ENCODE measurements at places on chromosomes 7 and 10.

DNA sequence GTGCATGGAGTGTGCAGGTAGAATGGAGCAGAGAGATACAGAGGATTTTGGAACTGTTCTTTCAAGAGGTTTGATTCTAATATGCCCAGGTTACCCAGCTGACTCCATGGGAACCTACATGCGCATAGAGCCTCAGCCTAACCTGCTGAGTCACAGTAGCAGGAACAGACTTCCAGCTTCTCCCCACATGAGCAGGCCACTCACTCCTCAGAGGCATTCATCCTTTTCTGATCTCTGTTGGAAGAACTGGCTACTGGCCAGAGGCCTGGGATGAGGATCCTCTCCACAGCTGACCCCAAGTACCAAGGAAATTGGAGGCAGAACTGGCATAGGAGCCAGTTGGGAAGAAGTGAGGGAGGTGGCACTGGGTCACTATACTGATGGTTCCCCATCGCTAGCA, 17.9 kb upstream of the CCSER2 start:
- no peak for DNase-seq

DNA sequence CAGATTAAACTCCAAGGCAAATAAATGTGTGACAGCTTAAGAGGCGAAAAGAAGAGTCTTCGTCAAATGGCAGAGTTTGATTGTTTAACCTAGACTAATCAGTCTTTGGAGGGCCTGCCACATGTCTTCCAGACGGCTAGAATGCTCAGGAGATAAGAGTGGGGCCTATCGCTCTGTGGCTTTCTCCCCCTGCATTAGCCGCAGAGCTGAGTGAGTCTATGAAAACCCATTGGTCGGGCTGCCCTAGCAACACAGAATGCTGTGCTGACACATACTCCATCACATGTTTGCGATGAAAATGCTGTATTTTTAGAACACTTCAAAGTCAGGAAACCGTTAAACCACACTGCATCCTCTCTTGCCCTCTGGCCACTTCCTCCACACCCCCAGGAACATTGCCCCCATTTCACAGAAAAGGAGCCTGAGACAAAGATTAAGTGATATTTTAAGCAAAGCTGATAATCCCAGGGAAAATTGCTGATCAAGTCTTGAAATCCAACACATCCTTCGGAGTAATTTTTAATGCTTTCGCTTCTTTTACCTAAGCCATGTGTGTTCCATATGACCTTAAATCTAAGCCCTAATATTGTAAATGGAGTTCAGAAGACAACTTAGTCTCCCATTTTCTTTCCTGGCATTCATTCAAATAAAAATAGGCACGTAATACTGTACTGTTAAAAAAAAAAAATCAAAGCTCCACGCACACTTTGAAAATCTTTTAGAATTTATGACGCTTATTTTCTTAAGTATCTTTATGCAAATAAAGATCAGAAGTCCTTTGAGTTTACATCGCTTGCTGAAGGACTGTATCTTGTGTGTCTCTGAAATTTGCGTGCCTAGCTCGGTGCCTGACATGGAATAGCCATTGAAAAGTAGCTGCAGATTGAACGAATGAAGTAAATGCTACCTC, 161.2 kb downstream of the CELF2 start:
- no peak for DNase-seq

GRCh38 chr10:5216801-5217200, 20.2 kb downstream of the AKR1C4 start:
- DNase-seq = no peak

DNA sequence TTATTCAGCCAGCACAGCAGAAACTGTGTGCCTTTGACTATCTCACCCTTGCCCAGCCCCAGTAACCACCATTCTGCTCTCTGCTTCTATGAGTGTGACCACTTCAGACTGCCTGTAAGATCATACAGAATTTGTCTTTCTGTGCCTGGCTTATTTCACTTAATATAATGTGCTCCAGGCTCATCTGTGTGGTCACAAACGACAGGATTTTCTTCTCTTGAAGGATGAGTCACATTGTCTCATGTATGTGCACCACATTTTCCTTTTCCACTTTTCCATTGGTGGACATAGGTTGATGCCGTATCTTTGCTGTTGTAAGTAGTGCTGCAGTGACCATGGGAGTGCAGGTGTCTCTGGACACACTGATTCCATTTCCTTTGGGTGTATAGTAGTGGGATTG, 122.5 kb upstream of the LANCL2 start:
- DNase-seq = no peak

- no peak for DNase-seq
Measured at GRCh38 chr7:132276976-132277725, 299.1 kb downstream of the PLXNA4 start.

- DNase-seq = no peak
Measured at GRCh38 chr10:22317076-22317370, 835 bp downstream of the COMMD3 start.

- no peak for DNase-seq
Measured at GRCh38 chr7:17206349-17206905, 92.0 kb upstream of the AHR start.

DNA sequence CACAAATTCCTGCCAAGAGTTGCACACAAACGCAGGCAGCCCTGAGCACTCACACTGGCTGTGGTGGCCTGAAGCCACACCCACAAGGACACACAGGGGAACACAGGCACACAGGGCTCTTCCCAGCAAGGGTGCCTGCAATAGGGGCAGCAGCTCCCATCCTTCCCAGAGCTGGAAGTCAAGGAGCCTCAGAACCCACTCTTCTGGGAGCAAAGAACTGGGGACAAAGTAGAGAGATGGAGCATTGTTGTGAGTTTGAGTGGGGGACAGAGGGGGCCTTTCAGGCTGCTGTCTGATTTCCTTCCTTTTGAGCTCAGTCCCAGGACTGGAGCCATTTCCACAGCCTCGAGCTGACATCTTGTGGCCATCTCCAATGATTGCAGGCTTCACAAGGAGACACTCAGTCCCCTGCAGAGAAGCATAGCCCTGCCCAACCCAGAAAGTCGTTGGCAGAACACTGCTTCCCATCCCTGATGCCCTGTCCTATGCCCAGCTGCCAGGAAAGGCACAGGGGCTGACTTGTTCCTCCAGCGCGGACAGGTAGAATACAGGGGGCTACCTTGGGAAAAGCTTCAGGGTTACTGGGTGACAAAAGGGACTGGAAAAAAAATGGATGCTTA, 34.4 kb upstream of the SLF2 start:
- peak; percentile 90 for DNase-seq

GRCh38 chr10:33187427-33187999, 147.0 kb downstream of the NRP1 start:
- no peak for DNase-seq

DNA sequence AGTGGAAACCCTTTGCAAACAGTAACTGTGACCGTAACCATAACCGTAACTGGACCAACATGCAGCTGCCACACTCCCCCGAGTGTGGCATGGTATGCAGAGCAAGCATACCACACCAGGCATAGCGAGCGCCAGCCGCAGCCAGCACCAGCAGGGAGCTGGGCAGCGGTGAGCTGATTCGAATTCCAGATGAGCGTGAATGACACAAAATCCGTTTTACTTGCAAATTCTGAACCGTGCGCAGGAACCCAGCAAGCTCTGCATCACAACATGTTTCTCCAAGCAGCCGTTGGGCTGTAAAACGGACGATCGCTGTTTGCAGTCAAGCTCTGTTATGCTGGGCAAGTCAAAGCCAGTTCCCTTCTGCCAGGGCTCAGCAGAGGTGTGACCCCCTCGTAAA, 111.1 kb downstream of the OAT start:
- no peak for DNase-seq

DNA sequence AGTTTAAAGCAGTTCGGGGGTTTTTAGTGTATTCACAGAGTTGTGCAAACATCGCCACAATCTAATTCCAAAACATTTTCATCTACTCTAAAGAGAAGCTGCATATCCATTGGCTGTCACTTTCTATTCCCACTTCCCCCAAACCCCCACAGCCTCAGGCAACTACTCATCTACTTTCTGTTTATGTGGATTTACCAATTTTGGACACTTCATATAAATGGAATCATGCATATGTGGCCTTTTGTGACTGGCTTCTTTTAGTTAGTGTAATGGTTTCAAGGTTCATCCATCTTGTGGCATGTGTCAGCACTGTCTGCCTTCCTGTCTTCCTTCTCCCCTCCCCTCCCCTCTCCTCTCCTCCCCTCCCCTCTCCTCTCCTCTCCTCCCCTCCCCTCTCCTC, 78.5 kb upstream of the FZD1 start:
- no peak for DNase-seq

- peak; percentile 43 for DNase-seq
Measured at GRCh38 chr10:14466257-14466656, 135.5 kb upstream of the FRMD4A start.

GRCh38 chr10:124768791-124769190, 22.9 kb downstream of the EEF1AKMT2 start:
- no peak for DNase-seq

DNA sequence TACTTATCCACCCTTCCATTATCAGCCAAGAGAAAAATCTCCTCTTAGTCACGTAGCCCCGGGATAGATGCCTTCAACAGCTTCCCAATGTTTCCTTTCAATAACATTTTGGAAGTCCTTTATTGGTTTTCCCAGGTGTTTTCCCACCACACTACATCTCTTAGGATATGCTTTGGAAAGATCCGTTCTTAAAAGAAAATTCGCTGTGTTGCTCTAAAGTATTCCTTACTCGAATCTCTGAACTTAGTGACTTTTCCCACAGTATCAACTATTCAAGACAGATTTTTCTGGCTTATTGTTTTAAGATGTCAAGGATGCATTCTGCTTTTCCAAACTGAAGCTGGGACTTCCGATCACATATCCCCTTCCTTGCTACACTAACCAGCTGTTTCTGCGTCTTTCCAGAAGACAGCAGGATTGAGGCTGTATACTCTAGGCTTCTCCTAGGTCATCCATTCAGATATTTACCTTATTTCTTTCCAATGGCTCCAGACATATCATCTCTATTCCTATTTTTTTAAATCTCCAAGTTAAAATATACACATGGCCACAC, 36.5 kb upstream of the SVIL start:
- no peak for DNase-seq

DNA sequence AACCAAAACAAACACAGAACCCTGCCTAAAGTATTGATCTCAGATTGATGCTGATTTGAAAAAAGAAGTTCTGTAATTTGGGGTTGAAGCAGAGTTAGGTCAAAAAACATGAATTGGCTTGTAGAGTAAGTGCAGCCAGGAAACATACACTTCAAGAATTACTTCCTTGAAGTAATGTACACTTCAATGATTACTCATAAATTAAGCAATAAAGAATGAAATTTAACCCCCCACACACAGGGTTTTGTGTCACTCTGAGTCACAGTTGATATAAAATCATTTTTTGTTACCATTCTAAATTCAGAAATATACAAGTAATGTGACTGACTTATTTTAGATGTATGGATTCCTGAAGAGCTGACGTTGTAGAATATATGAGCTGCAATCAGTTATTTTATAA, 622.2 kb downstream of the POM121L12 start:
- peak; percentile 22 for DNase-seq

DNA sequence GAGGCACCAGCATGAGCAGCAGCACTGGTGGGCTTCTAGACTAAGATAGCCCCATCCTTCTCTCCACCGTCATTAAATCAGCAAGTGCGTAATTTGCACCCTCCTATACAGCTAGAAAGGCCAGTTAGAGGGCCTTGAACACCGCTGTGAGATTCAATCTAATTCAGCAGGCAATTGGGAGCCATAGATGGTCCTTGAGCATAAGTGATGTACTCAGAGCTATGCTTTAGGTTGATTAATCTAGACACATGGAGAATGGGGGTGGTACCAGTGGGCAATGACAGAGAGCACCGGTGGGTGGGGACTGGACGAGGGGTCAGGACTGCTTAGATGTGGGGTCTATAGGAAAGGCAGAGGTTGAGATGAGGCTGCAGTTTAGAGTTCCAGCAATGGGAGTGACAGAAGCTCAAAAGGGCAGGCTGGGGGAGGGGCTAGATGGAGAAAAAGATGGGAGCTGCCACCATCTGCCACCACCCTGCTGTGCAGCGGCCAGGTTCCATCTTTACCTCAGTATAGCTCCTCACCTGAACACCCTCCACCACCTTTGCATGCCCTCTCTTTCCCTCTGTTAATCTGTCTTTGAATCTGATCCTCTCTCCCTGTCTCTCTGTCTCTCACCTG, 87.3 kb downstream of the C10orf105 start:
- no peak for DNase-seq

DNA sequence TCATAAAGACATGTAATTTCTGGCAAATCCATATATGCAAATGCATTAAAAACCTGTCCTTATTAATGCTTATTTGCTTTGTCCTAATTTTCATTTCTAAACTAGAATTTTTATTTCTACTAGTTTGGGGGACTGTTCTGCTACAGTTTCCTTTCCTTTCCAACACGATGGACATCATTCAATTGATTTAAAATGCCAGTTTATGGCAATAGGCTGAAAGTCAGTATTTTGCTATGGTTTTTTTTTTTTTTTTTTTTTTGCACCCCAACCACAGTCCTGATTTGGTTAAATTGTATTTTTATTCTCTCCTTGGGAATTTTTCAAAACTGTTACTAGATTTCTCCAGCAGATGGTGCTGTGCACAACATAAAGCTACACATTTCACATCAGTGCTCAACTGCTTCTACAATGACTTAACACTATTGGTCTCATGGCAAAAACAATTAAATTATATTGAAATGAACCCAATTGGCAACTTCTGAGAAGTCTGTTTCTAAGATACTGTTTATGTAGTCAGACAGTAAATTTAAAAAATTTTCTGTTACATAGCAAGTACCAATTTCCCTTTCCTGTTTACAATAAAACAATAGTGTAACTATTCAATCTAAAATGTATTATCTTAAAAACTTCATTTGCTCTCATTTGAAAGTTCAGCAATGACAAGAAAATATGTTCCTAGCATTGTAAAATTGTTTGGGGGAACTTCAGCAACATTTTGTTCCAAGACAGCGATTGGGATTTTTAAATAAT, 193.8 kb upstream of the CCDC6 start:
- DNase-seq = peak; percentile 32

- no peak for DNase-seq
Measured at GRCh38 chr10:60262647-60263126, 127.0 kb downstream of the ANK3 start.

GRCh38 chr10:51846856-51847506, 147.6 kb upstream of the CSTF2T start:
- DNase-seq = no peak

DNA sequence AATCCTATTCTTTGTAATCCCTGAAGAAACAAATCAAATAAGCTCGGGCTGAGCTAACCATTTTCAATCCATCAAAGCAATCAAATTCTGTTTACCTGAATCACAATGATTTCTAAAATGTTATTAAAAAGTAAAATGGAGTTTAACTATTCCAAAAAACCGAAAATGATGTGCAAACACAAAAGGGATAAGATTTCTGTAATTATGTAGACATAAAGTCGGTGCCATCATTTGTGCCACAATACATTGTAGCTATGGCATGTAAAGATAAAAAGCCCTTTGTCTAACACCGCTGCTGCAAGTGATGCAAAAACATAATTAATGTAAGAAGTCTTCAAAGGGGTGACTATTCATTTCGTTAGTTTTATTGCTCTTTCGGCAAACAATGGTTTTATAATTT, 125.1 kb upstream of the FAM204A start:
- DNase-seq = no peak

GRCh38 chr10:2852574-2853323, 214.6 kb upstream of the PFKP start:
- DNase-seq = no peak

- peak; percentile 49 for DNase-seq
Measured at GRCh38 chr10:127524908-127525665, 24.0 kb upstream of the NPS start.

Measured in RWPE1 (cell line).